ENCODE measurements at places on chromosomes 3 and 15.
A peak's percentile ranks its signal among the peaks of the same experiment; 100 is the strongest.

DNA sequence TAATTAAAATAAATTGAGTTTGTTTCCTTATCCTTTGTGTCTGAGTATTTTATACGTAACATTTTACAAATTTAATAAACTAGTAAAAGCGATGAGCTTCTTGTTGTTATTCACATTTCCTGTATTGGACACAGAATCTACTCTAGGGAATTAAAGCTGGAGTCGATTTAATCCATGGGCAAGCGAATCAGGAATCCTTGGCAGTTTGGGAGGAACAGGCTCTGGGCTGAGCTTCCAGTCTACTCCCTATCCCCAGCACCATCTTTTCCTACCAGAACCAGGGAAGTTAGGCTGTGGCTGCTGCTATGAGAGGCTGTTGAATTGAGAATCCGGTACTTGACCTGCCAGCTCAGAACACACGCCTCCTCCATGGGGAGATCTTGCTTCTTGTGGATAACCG is 437.3 kb upstream of the TPM1 start:
- H3K4me3 ChIP-seq = no peak overlapping the region
- no peaks in the 10 kb centered on the region for H3K4me1 ChIP-seq
- DNase-seq = no peak
- peaks cover 25% of the 10 kb centered on the region for H3K27me3 ChIP-seq
- no peaks in the 10 kb centered on the region for H3K36me3 ChIP-seq

DNA sequence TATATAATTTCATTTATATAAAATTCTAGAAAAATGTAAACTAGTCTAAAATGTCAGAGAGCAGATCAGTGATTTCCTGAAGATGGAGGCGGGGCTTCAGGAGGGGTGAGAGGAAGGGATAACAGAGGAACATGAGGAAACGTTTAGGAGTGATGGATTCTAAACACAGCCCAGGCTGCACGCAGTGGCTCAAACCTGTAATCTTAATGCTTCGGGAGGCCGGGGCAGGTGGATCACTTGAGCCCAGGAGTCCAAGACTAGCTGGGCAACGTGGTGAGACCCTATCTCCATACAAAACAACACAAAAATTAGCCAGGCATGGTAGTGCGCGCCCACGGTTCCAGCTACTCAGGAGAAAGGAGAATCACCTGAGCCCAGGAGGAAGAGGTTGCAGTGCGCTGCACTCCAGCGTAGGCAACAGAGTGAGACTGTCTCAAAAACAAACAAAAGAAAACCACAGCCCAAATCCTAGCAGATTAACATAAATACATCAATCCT is 18.0 kb upstream of the IQCF1 start:
- H3K27ac ChIP-seq = no peak overlapping the region
- no peak for DNase-seq
- H3K27me3 ChIP-seq = peaks cover 25% of the 10 kb centered on the region
- no peaks in the 10 kb centered on the region for H3K4me1 ChIP-seq

- H3K27ac ChIP-seq = no peak overlapping the region
- H3K4me3 ChIP-seq = no peak overlapping the region
- H3K27me3 ChIP-seq = peaks cover 42% of the 10 kb centered on the region
Measured at GRCh38 chr15:96160269-96160668, 170.2 kb upstream of the NR2F2 start.

GRCh38 chr3:194871864-194872668 is 186.4 kb downstream of the FAM43A start:
- no peaks in the 10 kb centered on the region for H3K4me1 ChIP-seq
- H3K36me3 ChIP-seq = no peaks in the 10 kb centered on the region
- no peak overlapping the region for H3K4me3 ChIP-seq
- H3K27ac ChIP-seq = no peak overlapping the region
- H3K27me3 ChIP-seq = peaks cover 29% of the 10 kb centered on the region
- no peak for DNase-seq

GRCh38 chr3:158678687-158679086 is 6.2 kb upstream of the LXN start:
- H3K27ac ChIP-seq = no peak overlapping the region
- no peak for DNase-seq
- H3K4me1 ChIP-seq = peaks cover 2% of the 10 kb centered on the region
- H3K4me3 ChIP-seq = no peak overlapping the region
- H3K36me3 ChIP-seq = peaks cover 10% of the 10 kb centered on the region

- no peak for DNase-seq
- H3K4me1 ChIP-seq = peaks cover 11% of the 10 kb centered on the region
- no peaks in the 10 kb centered on the region for H3K27me3 ChIP-seq
- H3K4me3 ChIP-seq = no peak overlapping the region
Measured at GRCh38 chr15:31274496-31275330, 51.9 kb upstream of the KLF13 start.

GRCh38 chr3:156816091-156816793 is 9.9 kb upstream of the LEKR1 start:
- peak overlapping the region; percentile 95 for H3K27ac ChIP-seq
- H3K27me3 ChIP-seq = no peaks in the 10 kb centered on the region
- DNase-seq = no peak
- no peaks in the 10 kb centered on the region for H3K36me3 ChIP-seq

DNA sequence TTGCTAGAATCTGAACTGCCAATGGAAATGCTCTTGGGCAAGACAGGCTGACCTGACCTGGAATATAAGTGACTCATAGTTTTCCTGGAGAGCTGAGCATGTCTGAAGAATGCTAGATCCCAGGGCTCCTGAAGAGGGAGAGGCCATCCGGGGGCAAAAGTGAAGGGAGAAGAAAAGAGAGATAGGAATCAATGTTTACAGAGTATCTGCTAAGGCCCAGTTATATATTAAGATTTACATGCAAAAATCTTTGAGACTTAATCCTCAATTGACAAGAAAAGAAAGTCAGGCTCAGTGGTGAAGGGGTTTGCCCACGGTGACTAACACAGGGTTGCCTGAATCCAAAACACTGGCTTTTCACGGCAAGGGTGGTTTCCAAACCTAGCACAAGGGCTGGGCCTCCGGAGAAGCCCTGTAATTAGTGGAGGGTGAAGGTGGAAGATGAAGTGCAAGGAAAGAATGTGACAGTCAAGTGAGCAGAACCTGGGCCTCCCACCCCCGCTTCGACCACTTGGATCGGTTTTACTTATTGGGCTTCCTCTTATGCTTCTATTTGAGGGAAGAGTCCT is 91.7 kb upstream of the FGF12 start:
- H3K4me3 ChIP-seq = no peak overlapping the region
- H3K27me3 ChIP-seq = peaks cover 16% of the 10 kb centered on the region
- DNase-seq = no peak
- H3K4me1 ChIP-seq = no peaks in the 10 kb centered on the region
- H3K36me3 ChIP-seq = no peaks in the 10 kb centered on the region
- no peak overlapping the region for H3K27ac ChIP-seq

GRCh38 chr3:48194446-48195071 is 6.3 kb upstream of the CDC25A start:
- H3K4me3 ChIP-seq = no peak overlapping the region
- H3K4me1 ChIP-seq = no peaks in the 10 kb centered on the region
- no peaks in the 10 kb centered on the region for H3K27me3 ChIP-seq
- no peaks in the 10 kb centered on the region for H3K36me3 ChIP-seq

DNA sequence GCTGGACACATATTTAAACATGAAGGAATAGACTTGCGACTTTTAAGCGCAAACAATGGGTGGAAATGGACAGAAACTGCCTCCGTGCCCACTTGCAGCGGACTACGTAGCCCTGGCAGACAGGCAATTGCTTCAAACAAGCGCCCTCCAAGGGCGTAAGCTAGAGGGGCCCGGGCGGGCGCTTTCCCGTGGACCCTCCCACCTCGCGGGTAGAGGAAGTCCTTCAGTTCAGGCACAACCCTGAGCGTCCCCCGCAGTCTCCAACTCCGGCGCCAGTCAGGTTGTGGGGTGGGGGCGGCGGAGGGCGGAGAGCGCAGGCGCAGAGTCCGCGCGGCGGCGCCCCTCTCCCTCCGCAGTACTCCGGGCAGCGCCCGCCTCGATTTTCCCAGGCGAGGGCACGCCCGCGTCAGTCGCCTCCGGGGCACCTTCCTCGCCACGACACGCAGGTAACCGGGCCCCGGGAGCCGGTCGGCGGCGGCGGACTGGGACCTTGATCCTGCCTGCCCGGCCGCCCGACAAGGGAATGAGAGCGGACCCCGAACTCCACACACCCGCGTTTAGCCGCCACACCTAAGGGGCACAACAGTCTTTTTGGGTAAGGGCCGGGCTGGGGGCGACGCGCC is at the start of gene SLC35G2:
SLC35G2 (plus strand) TSS at position 358 of the 623 bp plus-strand sequence. CDS start 35,335 bp downstream, outside the sequence.
- H3K4me1 ChIP-seq = peaks cover 25% of the 10 kb centered on the region
- H3K27me3 ChIP-seq = peaks cover 47% of the 10 kb centered on the region
- H3K36me3 ChIP-seq = peaks cover 11% of the 10 kb centered on the region
- no peak for DNase-seq
- H3K4me3 ChIP-seq = peak within 1 kb of the TSS; percentile 98

GRCh38 chr15:69919816-69920215 is 177.9 kb downstream of the TLE3 start:
- peaks cover 13% of the 10 kb centered on the region for H3K27me3 ChIP-seq
- H3K4me3 ChIP-seq = no peak overlapping the region
- no peak overlapping the region for H3K27ac ChIP-seq
- H3K36me3 ChIP-seq = peaks cover 10% of the 10 kb centered on the region

GRCh38 chr3:168558728-168559411 is 463.1 kb upstream of the GOLIM4 start:
- H3K4me3 ChIP-seq = no peak overlapping the region
- no peak overlapping the region for H3K27ac ChIP-seq
- no peaks in the 10 kb centered on the region for H3K36me3 ChIP-seq
- DNase-seq = no peak
- no peaks in the 10 kb centered on the region for H3K4me1 ChIP-seq
- no peaks in the 10 kb centered on the region for H3K27me3 ChIP-seq

DNA sequence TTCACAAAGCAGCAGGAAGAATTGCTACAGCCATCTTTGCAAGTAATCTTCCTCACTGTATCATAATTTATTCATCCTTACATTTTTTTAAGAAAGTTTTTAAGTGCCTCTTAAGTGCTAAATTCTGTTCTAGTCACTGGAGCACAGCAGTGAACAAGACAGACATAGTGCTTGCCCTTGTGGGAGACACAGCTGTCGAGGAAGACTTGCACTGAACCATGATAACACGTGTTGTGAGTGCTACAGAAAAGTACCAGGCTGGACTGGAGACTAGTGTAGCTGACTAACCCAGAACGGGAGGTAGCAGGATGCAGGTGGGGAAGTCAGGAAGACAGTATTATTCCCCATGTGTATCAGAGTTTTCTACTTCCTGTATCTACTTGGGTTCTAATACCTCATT is 300.6 kb downstream of the TBL1XR1 start:
- H3K4me1 ChIP-seq = no peaks in the 10 kb centered on the region
- H3K36me3 ChIP-seq = no peaks in the 10 kb centered on the region
- H3K4me3 ChIP-seq = no peak overlapping the region

Data from natural killer cell treated with Interleukin-12 subunit alpha and Interleukin-12 subunit beta and Interleukin-15 and Interleukin-18, amount 100 ng/mL, for 72 hours (primary cell).